Gastroesophageal sphincter (tissue), 4 donors: ENCODE measurements at places on chromosomes 2 and 18.

DNA sequence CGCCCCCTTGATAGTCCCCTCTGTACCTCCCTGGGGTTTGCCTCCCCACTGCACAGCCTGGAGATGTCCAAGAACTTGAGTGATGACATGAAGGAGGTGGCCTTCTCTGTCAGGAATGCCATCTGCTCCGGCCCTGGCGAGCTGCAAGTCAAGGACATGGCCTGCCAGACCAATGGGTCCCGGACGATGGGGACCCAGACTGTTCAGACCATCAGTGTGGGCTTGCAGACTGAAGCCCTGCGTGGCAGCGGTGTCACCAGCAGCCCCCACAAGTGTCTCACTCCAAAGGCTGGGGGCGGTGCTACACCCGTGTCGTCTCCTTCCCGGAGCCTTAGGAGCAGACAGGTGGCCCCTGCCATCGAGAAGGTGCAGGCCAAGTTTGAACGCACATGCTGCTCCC lies 119.9 kb downstream of the MTCL1 start:
- no peak for ATAC-seq
- H3K27ac ChIP-seq, result no peak overlapping the region
- H3K4me1 ChIP-seq, result peaks cover 16% of the 10 kb centered on the region
- H3K4me3 ChIP-seq, result no peak overlapping the region

- no peak for ATAC-seq
- no peak overlapping the region for H3K27ac ChIP-seq
- H3K4me3 ChIP-seq, result no peak overlapping the region
- no peaks in the 10 kb centered on the region for H3K27me3 ChIP-seq
Measured at GRCh38 chr2:221495731-221496130, 76.4 kb downstream of the EPHA4 start.

- no peaks in the 10 kb centered on the region for H3K27me3 ChIP-seq
- H3K4me1 ChIP-seq, result no peaks in the 10 kb centered on the region
- ATAC-seq, result no peak
- H3K36me3 ChIP-seq, result no peaks in the 10 kb centered on the region
- H3K4me3 ChIP-seq, result no peak overlapping the region
- no peak overlapping the region for H3K27ac ChIP-seq
Measured at GRCh38 chr2:10233131-10234012, 69.3 kb upstream of the HPCAL1 start.

- H3K36me3 ChIP-seq, result no peaks in the 10 kb centered on the region
- H3K27ac ChIP-seq, result no peak overlapping the region
- H3K4me3 ChIP-seq, result no peak overlapping the region
- H3K4me1 ChIP-seq, result no peaks in the 10 kb centered on the region
- no peak for ATAC-seq
- H3K27me3 ChIP-seq, result no peaks in the 10 kb centered on the region
Measured at GRCh38 chr18:56702946-56703345, 51.8 kb downstream of the WDR7 start.

- H3K4me3 ChIP-seq, result no peak overlapping the region
- H3K27ac ChIP-seq, result peak overlapping the region; percentile 96
- H3K4me1 ChIP-seq, result peaks cover 3% of the 10 kb centered on the region
- H3K27me3 ChIP-seq, result peaks cover 23% of the 10 kb centered on the region
Measured at GRCh38 chr2:130819608-130820278, 17.0 kb upstream of the ARHGEF4 start.

- no peak overlapping the region for H3K4me3 ChIP-seq
- no peaks in the 10 kb centered on the region for H3K4me1 ChIP-seq
- H3K27me3 ChIP-seq, result no peaks in the 10 kb centered on the region
- no peak overlapping the region for H3K27ac ChIP-seq
- H3K36me3 ChIP-seq, result no peaks in the 10 kb centered on the region
- ATAC-seq, result peak; percentile 62
Measured at GRCh38 chr18:63440219-63440618, 17.9 kb upstream of the VPS4B start.

GRCh38 chr2:175007510-175007909 lies 2.3 kb upstream of the CHN1 start:
- H3K27ac ChIP-seq, result peak overlapping the region; percentile 62
- H3K36me3 ChIP-seq, result no peaks in the 10 kb centered on the region
- ATAC-seq, result no peak
- no peaks in the 10 kb centered on the region for H3K4me1 ChIP-seq
